Naive thymus-derived CD8-positive, alpha-beta T cell (primary cell): ENCODE measurements at places on chromosomes 13 and 19.

DNA sequence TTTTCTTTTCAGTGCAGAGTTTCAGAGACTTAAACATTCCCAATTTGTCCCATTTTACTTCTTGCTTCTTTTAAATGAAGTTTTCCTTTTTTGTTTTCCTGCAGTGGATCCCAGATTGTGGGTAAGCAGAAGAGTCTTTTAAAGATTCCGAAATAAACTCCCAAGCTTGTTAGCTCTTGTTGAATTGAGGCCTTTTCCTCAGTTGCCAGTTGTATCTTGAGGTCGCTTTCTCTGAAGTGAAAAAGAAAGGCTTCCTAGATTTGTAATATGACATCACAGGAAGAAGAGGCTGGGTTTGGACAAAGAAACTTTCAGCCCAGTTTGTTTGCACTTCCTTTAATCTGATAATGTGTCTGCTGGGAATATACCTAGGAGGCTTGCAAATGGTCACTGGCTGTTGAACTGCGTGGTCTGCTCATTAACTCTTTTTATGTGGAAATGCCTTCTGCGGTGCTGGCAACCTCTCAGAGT lies at the start of gene LPAR6:
Gene LPAR6, minus strand, starts transcription at position 233 of the 471 bp plus-strand sequence. CDS start 690 bp downstream, outside the sequence.
- no peak for DNase-seq

DNA sequence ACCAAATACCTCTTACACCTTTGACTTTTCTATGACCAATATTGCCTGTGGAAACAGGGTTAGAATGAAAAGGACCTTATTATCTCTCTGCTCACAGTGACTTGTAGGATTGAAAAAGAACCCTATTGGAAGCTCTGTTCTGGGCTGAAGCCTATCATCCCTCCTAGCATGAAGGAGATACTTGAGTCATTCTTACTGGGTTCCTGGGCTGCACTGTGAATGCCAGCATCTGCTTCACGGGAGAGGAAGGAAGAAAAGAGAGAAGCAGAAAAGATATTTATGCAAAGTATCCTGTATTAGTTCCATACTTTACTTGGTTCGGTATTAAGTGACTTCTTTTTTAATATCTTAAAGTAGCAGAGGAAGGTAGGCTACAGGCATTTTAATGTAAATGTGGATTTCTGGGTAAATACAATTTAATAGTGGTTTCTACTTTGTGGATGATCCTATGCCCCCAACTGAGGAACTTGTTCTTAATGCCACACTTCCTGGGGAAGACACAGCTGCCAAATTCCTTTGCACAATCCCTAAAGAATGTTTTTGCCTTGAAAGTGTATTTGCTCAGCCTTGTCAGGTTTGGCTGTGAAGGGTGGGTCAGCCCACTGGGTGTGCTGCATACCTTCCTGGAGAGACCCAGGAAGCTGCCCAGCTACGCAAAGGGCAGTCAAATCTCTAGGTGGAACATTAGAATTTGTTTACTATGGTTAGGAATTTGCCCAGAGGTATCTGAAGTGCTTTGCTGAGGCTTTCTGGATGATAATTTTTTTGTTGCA lies 13.7 kb upstream of the SCEL start:
- DNase-seq: no peak

DNA sequence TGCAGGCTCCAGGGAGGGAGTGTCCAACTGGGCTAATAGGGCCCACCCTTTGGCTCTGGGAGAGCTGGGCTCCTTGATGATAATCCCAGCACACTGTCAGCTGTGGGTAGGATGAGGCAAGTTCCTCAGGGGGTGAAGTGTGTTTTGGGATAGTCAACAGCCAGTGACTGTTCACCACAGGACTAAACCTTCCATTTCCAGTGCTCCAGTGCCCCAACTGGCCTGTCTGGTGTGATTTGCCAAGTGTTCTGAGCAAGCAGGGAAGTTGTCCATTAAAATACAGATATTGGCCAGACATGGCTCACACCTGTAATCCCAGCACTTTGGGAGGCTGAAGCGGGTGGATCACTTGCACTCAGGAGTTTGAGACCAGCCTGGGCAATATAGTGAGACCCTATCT lies 150.9 kb downstream of the TM9SF2 start:
- DNase-seq: no peak

DNA sequence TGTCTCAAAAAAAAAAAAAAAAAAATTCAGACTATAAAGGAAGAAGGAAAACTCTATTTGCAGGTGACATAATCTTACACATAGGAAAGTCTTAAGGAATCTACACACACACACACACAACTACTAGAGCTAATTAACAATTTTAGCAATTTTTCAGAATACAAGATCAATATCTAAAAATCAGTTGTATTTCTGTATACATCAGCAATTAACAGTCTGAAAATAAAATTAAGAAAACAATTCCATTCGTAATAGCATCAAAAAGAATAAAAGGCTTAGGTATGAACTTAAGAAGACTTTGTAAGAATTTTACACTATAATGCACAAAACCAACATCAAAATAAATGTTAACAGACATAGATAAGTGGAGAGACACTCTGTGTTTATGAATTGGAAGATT lies 15.6 kb upstream of the CALM3 start:
- DNase-seq: no peak

GRCh38 chr19:57720878-57721277 lies 6.5 kb downstream of the ZNF671 start:
- DNase-seq: no peak

GRCh38 chr13:50788551-50789210 lies 54.8 kb downstream of the DLEU7 start:
- no peak for DNase-seq
